Fibroblast of skin of left biceps (primary cell): ENCODE measurements at places on chromosomes 16 and 17.

DNA sequence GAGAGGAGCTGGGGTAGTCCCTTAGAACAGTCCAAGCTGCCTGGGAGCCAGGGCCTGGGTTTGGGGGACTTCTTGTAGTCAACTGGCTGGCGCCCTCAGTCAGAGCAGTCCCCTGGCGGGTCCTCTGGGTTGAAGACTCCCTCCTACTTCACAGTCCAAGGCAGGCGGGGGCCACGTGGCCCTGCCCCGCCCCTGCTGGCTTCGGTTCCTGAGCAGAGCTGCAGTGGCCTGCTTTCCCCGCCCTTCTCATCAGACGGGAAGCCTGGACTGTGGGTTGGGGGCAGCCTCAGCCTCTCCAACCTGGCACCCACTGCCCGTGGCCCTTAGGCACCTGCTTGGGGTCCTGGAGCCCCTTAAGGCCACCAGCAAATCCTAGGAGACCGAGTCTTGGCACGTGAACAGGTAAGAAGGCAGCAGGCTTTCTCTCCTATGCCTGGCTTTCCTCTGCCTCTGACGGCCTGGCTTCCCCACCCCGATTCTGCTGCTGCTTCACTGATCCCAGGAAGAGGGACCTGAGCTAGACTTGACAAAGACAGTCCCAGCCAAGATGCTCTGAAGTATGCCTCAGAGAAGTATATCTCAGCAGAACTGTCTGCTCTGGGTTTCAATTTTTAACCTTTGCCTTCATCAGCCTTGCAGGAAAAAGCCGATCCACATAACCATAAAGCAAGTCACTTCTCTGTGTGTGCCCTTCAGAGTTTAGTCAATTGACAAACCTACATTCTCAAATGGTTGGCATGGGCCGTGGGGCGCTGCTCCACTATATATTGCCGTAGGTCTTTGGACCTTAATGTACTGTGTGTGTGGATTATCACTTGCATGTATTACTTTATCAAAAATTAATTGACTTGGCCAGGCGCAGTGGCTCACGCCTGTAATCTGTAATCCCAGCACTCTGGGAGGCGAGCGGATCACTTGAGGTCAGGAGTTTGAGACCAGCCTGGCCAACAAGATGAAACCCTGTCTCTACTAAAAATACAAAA lies 56.3 kb downstream of the SF3B3 start:
- no peak for DNase-seq

DNA sequence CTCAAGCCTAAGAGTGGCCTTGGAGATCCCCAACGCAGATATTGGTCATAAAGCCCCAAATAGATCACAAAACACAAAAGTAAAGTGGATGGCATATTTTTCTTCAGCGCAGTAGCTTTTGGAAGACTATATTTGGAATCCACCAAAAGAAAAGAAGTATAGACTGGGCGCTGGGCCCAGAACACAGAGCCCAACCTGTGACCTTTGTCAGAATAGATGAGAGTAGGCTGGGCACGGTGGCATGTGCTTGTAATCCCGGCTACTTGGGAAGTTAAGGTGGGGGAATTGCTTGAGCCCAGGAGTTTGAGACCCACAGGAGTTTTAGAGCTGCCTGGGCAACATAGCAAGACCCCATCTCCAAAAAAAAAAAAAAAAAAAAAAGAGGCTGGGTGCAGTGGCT lies 14.6 kb downstream of the SCIMP start:
- DNase-seq = no peak

DNA sequence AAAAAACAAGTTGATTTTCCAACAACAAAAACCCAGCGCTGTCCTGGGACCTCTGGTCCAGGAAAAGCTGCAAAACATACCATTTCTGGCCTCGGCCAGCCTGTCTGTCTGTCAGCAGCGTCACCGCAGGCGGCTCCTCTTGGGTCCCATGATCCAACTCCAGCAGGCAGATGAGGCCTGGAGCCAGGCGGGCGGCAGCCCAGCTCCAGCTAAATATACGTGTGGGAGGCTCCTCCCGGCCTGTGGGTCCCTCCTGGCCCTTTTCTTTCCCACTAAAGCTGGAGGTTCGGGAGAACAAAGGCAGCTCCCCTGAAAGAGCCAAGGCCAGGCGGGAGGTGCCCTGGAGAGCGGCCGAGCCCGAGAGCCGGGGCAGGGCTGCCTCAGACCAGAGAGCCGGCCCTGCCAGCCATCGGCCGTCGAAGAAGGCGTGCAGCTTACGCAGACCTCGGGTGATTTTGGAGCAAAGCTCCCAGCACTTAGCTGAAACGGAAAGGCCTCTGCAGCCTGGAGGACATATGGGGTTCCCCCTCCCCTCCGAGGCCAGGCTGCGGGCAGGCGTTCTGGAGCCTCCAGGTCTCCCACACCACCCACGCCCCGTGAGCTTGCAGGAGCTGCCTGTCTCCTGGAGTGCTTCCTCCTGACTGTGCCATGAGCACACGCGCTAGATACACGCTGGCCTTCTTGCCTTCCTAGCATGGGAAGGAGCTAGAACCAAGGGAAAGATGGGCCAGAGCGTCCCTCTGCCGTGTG lies 19.9 kb upstream of the JPH3 start:
- no peak for DNase-seq

DNA sequence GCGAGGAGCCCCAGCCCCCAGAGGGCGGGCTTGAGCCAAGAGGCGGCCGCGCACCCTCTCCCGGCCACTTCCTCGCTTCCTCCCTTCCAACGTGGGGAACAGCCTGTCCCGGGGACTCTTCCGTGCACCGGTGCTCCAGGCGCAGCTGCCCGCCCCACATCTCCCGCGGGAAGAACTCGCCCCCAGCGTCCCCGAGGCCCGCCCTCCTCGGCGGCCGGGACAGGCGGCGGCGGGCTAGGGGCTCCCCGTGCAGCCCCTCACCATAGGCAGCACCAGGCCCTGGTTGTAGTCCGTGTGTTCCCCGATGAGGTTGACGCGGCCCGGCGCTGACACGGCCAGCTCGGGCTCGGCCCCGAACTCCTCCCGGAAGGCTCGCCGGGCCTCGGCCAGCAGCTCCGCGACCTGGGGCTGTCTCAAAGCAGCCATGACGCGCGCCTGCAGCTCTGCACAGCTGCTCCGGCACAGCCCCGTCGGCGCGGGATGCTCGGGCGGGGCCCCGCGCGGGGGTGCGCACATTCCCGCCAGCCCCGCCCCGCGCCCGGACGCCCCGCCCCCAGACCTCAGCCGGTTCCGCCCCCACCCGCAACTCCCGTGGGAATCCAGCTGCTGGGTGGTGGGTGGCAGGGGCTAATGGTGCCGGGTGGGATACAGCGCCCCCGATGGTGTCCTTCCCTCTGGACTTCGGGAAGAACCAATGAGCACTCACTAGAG lies at the start of gene GALK1:
Gene GALK1 (minus strand): TSS at position 482 of the 711 bp plus-strand sequence. CDS start 56 bp downstream, at position 426.
- DNase-seq = no peak

GRCh38 chr17:65028545-65028843 lies 28.0 kb downstream of the GNA13 start:
- DNase-seq = no peak
